ENCODE measurements at places on chromosomes 11 and 22.

DNA sequence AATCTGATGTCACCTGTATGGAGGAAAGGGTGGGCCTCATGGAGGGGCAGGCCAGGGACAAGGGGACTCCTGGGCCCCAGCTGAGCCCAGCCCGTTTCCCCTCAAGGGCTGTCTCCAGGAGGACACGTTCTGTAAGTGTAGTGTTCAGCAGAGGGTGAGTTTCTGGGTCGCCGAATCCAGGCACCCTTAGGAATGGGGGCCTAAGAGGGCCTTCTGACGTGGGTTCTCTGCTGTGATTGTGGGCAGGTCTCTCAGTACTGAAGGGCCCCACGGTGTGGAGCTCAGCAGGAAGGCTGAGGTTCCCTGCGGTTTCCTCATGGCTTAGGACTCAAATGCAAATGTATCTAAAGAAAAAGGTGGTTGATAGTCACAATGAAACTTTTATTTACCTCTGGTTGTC lies 6.5 kb downstream of the PTDSS2 start:
- no peak for DNase-seq

DNA sequence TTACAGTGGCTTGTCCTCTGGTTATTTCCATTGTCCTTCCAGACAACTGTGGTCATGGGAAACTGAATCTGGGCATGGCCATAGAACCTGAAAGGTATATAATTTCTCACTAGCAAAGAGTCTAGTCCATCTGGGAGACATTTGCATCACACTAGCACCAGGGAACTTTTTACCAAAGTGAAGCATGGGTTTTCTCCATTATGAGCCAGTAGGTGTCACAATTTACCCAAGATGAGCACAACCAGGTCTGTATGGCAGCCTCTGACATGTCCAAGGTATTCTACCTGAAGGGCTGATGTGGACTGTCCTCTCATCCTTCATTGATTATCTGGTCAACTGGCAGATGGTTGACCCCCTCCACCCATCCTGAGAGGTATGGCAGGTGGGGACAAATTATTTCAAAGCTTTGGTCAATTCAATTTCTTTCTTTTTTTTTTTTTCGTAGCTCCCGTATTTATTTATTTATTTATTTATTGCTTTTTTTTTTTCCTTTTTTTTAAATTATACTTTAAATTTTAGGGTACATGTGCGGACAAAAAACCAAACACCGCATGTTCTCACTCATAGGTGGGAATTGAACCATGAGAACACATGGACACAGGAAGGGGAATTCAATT lies 425.9 kb downstream of the TMEM135 start:
- DNase-seq = no peak

GRCh38 chr11:61061081-61061826 lies 41.0 kb upstream of the CD5 start:
- DNase-seq = no peak

DNA sequence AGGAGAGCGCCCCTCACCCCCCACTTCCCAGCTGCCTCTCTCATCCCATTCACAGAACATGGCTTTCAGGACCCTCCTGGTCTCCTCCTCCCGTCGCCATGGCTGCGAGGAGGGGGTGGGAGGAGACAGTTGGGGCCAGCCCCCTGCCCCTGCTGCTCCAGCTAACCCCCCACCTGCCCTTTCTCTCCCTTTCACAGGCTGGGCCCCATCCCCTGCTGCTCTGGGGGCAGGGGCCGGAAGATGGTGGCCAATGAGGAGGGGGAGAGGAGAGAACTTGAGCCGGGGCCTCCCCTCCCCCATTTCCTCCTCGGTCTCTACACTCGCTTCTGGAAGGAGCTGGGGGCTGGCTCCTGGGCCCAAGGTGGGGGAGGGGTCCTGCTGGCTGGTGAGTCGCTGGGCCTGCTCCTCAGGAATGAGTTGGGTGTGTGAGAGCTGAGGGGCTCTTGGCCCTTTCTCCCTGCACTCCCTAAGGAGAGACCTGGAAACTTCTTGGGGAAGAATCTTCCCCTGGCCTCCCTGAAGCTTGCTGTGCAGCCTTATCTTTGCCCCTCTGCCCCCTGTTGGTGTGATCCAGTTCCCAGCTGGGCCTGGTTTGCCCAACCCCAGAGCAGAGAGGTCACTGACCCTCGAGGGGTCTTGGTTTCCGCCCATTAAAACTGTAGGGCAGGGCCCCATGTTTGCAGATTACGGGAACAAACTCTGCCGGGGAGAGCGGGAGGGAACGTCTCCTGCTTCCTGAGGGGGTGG lies 10.2 kb downstream of the YPEL4 start:
- DNase-seq = peak; percentile 18

DNA sequence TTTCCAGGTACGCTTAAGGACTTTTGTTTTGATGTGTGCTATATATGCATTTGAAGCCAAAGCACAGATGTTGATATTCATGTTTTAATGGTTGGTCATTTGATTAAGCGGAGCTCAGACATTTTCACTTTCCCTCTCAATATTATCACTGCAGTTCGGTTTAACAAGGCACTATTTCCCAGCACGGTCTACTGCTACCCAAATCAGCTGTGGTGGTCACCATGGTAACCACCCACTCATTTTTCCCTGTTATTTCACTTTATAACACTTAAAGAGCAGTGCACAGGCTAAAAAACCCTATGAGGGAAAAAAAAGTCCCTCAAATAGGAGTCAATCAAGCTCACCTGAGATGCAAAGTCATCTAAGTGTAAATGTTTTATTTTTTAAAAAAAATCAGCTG lies 439.6 kb upstream of the CCDC90B start:
- DNase-seq = no peak

DNA sequence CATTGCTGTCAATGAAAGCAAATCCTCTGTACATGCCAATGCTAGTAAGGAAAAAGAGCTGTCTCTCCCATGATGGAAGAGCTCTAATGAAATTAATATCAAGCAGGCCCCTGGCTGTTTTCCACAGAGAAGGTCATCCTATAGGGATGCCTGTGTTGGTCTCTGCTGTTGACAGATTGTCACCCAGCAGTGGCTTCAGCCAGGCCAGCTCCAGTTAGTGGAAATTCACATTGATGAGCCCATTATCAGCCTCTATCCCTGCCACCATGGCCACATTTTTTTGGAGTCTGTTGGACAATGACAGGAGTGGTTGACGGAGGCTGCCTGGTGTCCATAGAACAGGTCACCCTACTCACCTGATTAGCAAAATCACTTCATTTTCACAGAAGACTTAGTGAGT lies 104.3 kb downstream of the GGTLC2 start:
- no peak for DNase-seq

Data from DMS79 (cell line).